Amygdala (tissue), 56 donors: ENCODE measurements at places on chromosomes 13 and 19.

- no peak for DNase-seq
Measured at GRCh38 chr13:61774903-61775302, 359.3 kb upstream of the PCDH20 start.

GRCh38 chr13:34458756-34459715 is 483.0 kb upstream of the NBEA start:
- no peak for DNase-seq

- DNase-seq, result no peak
Measured at GRCh38 chr13:37091835-37092234, 13.6 kb downstream of the CSNK1A1L start.

DNA sequence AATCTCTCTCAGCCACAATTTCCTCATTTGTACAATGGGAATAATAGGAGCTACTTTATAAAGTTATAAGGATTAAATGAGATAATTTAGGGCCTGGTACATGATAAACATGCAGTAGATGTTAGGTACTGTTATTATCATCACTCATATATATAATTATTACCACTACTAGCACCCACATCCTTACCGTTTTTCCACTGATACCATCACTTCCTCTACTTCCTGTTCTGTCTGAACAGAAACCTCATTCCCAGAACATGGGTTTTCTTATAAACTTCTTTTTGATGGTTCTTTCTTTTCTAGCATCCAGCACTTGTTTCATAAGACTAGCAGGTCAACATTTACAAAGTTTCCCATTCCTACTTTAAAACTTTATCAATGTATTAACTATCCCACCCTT is 6.3 kb downstream of the CDADC1 start:
- DNase-seq, result no peak

GRCh38 chr19:19567391-19567790 is 29.3 kb downstream of the CILP2 start:
- DNase-seq, result no peak

GRCh38 chr19:48501494-48502349 is 9.9 kb downstream of the LMTK3 start:
- no peak for DNase-seq

- no peak for DNase-seq
Measured at GRCh38 chr13:76887076-76887563, 915 bp upstream of the KCTD12 start.

GRCh38 chr13:46615888-46616531 is 63.0 kb downstream of the LRCH1 start:
- no peak for DNase-seq

GRCh38 chr19:43634872-43635560 is 4.6 kb downstream of the CADM4 start:
- peak; percentile 48 for DNase-seq

DNA sequence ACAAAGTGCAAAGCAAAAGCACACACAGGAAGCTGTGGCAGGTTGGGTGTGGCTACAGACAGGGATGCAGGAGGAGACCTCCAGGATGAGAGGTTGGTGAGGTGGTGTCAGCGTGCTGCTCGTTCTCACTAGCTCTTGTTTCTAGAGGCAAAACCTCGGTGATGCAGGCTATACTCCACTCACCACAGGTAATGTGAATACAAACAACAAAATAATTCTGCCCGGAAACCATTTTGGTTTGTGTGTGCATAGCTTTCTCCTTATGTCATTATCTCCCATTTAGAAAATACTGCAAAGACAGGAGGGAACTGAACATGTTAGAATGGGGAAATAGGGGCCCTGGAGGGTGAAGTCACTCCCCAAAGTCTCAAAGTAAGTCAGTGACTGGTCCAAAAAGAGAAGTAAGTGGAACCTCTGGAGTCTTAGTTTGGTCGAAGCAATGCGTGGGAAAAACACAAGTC is 9.4 kb downstream of the LCP1 start:
- no peak for DNase-seq

DNA sequence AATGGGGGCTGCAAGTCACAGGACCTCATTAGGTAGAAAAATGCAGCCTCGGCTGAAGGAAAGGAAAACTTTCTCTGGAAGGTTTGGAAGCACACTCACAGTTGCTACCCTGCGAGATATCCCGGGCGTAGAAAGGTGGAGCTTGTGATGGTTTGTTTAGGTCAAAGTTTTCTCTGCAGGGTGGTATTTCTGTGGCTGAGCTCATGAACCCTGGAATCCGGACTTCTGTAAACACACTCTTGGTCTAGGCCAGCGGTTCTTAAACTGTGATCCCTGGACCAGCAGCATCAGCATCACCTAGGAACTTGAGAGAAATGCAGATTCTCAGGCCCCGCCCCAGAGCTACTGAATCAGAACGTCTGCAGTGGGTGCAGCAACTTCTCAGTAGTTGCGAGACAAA is 3.3 kb upstream of the SLC15A1 start:
- DNase-seq, result no peak

- DNase-seq, result no peak
Measured at GRCh38 chr13:88958821-88959220, 1287.7 kb downstream of the SLITRK5 start.
